ENCODE measurements at places on chromosomes 1 and 21.

- no peak for DNase-seq
These were observed 49.3 kb downstream of the KCNAB2 start for GRCh38 chr1:6094801-6095505.

DNA sequence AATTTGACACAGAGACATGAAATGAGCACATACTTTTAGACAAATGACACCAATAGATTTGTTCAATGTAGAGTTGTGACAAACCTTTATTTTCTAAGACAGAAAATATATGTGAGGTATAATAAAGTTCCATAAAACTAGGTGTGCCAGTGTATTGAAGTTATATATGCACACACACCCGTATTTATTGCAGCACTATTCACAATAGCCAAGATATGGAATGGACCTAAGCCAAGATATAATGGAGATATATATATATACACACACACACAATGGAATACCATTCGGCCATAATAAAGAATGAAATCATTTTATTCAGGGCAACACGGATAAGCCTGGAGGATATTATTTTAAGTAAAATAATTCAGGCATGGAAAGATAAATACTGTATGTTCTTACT is 1013.5 kb downstream of the KCNT2 start:
- no peak for DNase-seq

GRCh38 chr1:175373786-175374623 is 181.4 kb upstream of the KIAA0040 start:
- DNase-seq = peak; percentile 62

- DNase-seq = no peak
These were observed 13.6 kb upstream of the GOLT1A start for GRCh38 chr1:204227351-204227750.

GRCh38 chr1:199472978-199473377 is 554.5 kb upstream of the NR5A2 start:
- DNase-seq = no peak
